ENCODE measurements at places on chromosomes 4 and X.

DNA sequence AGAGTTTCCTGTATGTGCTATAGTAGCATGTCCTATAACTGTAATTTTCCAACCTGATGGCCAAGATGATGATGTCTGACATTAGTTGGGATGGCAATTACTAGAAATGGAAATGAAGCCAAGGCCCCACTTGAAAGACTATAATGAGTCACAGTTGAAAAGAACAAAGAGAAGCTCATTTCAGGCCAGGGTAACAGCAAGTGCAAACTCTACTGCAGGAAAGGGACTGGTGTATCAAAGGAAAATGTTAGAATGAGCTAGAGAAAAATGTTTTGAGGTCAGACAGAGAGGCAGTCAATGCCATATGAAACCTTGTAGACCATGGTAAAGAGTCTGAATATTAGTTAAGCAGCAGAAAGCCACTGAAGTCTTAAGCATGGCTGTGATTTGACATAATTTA, 146.2 kb upstream of the SH3RF1 start:
- no peak for DNase-seq

- DNase-seq = no peak
These were observed 1221.1 kb upstream of the ADGRL3 start for GRCh38 chr4:59979061-59979460.

DNA sequence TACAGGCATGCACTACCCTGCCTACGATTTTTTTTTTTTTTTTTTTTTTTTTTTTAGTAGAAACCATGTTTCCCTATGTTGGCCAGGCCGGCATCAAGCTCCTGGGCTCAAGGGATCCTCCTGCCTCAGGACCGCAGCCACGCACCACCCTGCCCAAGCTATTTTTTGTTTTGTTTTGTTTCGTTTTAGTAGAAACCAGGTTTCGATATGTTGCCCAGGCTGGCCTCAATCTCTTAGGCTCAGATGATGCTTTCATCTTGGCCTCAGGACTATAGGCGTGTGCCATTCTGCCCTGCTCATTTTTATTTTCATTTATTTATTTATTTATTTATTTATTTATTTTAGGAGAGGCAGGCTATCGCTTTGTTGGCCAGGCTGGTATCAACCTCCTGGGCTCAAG, 1.2 kb upstream of the SSX3 start:
- DNase-seq = no peak

DNA sequence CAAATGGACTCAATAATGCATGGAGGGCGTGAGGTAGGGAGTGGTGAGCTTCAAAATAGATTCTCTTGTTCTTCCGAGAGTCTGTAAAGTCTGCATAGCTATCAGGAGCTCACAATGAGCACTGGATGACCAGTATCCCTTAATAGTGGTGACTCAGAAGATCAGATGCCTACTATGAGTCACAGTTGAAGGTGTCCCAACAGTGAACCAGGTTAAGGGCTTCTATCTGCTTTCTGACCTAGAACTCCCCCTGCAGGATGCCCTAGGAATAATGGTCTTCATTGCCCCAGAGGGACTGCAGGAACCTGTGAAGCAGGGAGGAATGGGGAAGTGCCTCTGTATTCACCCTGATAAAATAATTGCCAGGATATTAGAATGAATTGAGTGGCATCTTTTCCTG, 22.1 kb downstream of the DGKK start:
- DNase-seq = no peak

DNA sequence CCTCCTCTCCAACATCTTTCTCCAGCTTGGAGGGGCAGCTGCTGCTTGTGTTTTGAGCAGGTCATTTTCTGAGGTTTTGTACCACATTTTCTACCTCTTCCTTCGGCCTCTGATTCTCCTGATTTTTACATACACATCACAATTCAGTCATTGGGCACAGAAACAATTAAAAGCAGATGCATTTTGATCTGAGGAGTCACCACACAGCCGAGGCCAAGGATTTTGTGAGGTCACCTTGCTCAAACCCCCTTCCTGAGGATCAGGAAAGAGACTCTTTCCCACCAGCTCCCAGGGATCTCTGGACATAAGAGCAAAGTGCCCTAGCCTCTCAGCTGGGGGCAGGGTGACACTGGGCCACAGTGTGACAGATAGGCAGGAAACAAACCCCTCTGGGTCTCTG, 5.4 kb upstream of the FATE1 start:
- no peak for DNase-seq

- no peak for DNase-seq
These were observed 159.1 kb upstream of the TTC29 start for GRCh38 chr4:147104768-147105167.

GRCh38 chrX:16516232-16516876, 133.6 kb upstream of the S100G start:
- no peak for DNase-seq

- DNase-seq = no peak
These were observed 107.2 kb downstream of the GASK1B start for GRCh38 chr4:158065603-158066002.

- no peak for DNase-seq
These were observed 16.5 kb downstream of the ADH6 start for GRCh38 chr4:99202536-99202935.

- DNase-seq = no peak
These were observed 208.3 kb upstream of the MID1 start for GRCh38 chrX:10828640-10829039.

DNA sequence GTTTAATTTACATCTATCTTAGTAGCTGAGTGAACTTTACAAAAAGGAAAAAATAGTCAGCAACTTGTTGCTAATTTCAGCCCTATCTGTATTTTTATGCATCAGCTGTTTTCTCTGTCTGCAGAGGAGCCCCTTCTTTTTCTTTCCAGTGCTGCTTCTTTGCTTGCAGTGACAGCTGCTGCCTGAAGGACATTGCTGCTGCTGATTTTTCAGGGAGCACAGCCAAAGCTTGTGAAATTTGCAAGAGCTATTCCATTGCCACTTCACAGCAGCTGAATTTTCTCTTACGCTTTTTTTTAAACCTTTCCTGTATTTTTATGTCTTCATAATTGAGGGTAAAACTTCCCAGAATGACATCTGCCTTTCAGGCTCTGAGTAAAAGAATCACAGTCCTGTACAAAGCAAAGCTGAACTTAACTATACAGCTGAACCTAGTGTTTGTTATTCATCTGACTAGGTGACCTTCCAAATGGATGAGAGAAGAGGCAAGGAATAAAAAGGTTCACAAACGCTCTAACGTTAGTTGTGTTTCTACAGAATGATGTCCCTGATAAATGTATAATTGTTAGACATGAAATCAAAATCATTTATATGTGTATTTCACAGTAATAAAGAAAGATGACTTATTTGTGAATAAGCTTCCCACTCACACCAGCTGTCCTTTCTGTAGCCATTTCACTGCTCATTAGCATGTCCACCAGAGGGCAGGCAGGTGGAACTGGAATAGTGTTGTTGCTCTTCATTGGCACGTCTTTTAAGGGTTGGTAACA, 541.4 kb downstream of the ADGRL3 start:
- DNase-seq = no peak

GRCh38 chr4:169315530-169316343, 45.0 kb upstream of the SH3RF1 start:
- no peak for DNase-seq

DNA sequence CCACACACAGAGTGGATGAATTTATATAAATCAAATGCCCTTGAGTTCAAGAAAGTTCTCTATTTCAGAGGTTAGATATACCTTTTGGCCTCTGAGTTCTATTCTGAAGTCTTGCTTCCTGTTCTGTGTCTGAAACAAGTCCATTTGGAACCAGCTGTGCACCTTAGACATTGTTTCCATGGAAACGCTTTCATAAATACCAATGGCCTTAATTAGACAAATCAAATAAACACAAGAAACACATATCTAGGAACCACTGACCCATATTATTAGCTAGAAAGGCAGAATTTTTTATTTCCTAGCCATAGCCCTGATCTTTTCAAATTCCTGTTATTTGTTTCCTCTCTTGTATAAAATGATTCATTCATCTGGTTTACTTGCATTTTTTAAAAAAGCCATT, 8.4 kb upstream of the C4orf54 start:
- DNase-seq = no peak

DNA sequence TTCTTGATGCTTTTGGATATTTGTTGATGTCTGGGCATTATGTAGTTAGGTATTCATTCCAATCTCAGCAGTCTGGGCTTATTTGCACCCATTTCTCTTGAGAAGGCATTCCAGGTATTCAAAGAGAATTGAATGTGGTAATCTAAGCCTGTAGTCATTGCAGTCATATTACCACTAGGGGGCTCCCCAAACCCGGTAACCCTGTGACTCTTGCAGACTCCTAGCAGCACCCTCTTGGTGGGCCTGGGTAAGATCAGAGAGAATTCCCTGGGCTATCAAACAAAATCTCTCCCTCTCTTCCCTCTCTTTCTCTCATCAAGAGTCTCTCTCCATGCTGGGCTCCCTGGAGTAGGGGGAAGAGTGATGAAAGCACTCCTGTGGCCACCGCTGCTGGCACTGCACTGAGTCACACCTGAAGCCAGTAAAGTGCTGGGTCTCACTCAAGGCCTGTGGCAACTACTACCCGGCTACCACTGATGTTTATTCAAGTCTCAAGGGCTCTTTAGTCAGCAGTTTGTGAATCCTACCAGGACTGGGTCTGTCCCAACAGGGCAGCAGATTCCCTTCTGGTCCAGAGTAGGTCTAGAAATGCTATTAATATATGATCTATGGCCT, 187.7 kb upstream of the NUDT10 start:
- DNase-seq = no peak

DNA sequence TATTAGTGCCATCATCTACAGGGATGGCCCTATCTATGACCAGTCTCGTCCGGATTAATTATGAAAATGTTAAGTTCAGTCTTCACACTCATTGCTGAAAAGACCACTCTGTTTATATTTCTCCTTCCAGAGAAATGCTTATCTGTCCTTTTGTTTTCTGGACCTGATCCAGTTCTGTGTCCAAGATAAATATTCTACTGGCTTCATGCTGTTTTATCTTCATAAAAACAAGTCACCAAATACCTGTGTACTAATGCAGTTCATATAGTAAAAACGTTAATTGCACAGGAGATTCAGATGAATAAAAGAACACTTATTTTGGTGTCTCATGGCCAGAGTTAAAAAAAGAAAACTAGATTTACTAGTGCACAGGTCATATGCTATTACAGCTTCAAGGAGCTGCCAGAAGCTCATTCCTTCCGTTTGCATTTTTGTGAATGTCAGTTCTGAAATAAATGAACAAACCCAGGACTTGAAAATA, 17.3 kb downstream of the FNIP2 start:
- DNase-seq = no peak

DNA sequence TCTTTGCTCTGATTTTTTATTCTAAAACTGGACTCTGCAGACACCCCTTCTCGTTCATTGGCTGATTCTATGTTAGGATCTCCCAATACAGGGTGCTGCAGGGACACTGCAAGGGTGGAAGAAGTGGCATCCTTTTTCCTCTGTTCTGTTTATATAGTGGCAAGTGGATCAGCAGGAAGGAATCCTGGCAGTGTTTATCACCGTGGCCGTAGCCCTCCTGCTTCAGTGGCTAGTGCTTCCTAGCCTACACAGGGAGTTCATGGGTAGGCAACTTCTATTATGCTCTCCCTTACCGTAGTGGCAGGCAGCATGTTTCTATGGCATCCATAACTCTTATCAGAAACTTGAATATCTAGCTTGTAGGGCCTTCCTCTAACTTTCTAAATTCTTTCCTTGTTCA, 6.4 kb upstream of the AP1AR start:
- no peak for DNase-seq

Data from stimulated activated CD8-positive, alpha-beta memory T cell treated with anti-CD3 and anti-CD28 coated beads, Interleukin-7, amount 100 ng/mL, for 1 hour (primary cell).